Renal cortex interstitium (tissue), 15 donors: ENCODE measurements at places on chromosomes 5 and 9.

DNA sequence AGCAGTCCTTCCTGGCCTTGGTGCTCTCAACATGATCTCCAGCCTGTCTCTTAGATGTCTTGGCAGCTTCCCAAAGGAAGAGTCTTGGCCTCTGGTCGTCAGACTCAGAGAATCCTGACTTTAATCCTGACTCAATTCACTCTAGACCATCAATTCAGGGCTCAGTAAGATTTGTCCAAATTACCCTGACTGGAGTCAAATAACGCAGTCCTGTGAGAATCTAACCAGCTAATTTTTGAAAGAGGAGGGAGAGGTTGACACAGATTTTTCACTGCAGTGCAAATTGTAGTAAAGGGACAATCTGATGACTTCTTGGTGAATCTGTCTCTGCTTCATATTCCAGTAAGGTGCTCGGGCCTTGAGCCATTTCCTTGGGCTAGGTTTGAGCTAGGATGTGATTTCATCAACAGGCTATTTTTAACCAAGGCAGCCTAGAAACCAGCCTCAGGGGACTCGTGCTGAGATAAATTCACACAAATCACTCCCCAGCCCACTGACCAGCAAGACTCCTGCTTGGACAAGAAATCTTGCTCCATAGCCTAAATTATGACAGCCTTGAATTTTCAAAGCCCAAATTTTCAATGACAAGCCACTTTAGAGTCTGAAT, 257.4 kb downstream of the ENC1 start:
- DNase-seq = no peak

- DNase-seq = no peak
Measured at GRCh38 chr9:89564346-89564878, 40.4 kb upstream of the GADD45G start.

GRCh38 chr5:180289966-180290365, 1.9 kb downstream of the MAPK9 start:
- DNase-seq = no peak

DNA sequence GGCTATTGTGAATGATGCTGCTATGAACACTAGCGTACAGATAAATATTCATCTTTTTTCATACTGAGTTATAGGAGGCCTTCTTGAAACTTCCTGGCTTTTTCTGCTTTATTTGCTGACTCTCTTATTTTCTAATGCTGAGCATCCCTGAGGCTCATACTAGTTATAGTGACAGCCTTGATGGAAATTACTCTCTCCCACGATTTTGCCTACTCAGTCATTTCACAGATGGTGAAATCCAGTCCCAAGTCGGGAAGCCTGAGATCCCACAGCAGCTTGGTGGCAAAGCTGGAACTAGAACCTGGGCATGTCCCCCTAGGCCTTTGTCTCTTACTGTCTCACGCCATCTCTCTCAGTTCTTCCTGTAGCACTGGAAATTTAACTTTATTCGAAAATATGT, 22.4 kb downstream of the NANS start:
- no peak for DNase-seq

DNA sequence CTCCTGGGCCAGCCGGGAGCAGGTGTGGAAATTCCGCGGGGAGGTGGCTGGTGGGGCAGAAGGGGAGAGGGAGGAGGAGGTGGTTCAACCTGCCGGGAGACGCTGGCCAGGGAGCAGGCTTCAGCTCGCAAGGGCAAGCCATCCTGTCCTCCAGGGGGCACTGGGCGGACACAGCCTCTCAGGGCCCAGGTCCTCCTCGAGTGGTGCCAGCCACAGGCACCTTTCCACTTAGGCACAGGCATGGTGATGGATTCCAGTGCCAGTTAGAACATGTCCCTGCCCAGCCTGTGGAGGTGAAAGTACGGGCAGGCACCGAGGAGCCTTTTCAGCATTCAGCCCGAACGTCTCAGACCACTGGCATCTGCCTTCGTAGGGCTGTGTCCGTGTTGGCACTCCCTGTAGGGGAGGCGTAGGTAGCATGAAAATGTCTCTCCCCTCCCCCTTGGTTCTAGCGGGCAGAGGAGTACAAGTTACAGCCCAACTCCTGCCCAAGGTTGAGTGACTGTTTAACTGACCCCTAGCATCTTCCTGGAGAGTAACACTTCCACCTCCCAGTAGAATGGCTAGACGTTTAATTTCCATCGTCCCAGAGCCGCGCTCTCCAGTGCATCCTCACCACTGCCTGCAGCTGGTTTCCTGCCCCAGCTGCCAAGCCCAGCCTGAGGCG, 48.9 kb downstream of the DAB2IP start:
- peak; percentile 31 for DNase-seq

- DNase-seq = no peak
Measured at GRCh38 chr9:122085260-122085659, 7.8 kb downstream of the TTLL11 start.

GRCh38 chr9:133833388-133834025, 95.4 kb upstream of the SARDH start:
- DNase-seq = no peak

- DNase-seq = no peak
Measured at GRCh38 chr5:158159621-158160020, 300.7 kb upstream of the CLINT1 start.

GRCh38 chr9:127714020-127714750, 1.3 kb downstream of the PTRH1 start:
- no peak for DNase-seq

- DNase-seq = no peak
Measured at GRCh38 chr5:111229221-111229835, 5.1 kb downstream of the CAMK4 start.

DNA sequence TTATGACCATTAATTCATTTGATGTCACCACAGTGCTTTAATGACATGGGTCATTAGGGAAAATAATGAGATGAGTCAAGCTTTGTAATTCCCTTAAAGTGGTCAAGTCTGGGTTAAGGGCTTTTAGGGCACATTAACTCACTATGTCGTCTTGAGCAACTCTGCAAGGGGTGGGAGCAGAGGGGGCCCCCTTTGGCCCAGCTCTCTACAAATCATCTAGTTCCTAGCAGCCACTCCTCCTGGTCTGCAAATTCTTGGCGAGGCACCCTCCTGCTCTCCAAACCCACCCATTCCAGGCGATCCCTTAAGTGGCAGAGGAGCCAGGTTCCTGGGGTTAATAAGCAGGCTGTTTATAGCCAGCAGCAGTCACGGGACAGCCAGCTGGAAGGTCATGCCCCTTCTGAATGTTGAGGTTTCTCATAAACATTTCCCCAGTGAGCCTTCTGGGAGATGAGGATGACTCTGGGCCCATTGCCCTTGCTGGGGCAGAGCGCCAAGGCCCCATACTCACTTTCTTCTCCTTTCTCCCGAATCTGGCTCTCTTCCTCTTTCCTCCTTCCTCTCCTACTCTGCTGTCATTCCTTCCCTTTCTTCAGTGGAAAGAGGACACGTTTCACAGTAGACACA, 14.3 kb upstream of the GPX3 start:
- peak; percentile 13 for DNase-seq

GRCh38 chr5:167230414-167230813, 1061.0 kb upstream of the WWC1 start:
- DNase-seq = no peak

DNA sequence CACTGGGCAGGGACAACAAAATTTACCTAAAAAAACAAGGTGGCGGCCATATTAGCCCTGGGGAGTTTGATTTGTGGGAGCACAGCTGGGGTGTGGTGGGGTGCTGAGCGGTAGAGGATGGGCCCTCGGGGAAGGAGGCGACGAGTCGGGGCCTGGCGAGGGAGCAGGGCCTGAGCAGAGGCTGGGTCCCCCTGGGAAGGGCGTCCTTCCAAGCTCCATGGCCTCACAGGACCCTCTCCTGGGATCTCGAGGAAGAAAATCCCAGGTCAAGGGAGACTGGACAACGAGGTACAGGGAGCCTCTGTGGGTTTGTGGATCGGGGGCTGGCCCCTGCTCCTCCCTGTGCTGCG, 165.5 kb downstream of the CACNA1B start:
- DNase-seq = no peak

- no peak for DNase-seq
Measured at GRCh38 chr9:121707477-121708424, 56.3 kb downstream of the DAB2IP start.

- DNase-seq = peak; percentile 27
Measured at GRCh38 chr5:152634586-152634985, 229.5 kb upstream of the NMUR2 start.

DNA sequence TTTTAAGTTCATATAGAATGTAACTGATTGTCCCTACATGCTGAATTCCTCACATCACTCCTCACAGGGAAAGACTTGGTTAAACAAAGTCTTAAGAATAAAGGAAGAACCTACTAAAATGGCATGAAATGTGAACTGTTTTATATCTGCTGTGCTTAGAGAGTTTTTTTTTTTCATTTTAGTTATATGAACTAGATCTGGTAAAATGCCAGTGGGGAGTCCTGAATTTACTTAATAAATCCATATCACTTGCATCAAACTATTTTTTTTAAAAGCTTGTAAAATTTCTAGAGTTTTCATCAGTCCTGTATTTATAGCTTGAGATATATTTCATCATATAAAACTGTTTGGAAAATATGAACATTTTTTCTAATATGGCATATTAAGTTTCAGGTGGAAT, 1528.6 kb downstream of the EFNA5 start:
- DNase-seq = no peak
